ENCODE measurements at places on chromosomes 5 and 9.

- no peak for DNase-seq
These were observed 139.1 kb upstream of the ADRA1B start for GRCh38 chr5:159777049-159777660.

GRCh38 chr5:43268188-43268820 is 44.9 kb downstream of the HMGCS1 start:
- no peak for DNase-seq

DNA sequence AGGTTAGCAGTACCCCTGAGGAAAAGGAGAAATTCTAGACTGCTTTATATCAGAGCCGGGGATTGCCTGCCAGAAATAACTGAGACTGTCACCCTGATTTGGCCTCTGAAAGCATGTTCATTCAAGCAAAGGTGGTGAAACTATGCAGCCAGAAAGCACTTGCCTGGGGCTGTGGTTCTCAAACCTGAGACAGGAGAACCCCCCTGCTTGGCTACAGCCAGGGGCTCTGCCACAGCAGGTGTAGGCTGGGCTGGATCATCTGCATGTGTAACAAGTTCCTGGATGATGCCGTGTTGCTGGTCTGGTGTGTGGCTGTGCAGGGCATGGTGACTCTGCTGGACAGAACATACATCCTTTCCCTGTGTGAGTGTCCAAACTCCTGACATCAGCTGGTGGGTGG is 157.8 kb downstream of the NXNL2 start:
- DNase-seq: no peak

DNA sequence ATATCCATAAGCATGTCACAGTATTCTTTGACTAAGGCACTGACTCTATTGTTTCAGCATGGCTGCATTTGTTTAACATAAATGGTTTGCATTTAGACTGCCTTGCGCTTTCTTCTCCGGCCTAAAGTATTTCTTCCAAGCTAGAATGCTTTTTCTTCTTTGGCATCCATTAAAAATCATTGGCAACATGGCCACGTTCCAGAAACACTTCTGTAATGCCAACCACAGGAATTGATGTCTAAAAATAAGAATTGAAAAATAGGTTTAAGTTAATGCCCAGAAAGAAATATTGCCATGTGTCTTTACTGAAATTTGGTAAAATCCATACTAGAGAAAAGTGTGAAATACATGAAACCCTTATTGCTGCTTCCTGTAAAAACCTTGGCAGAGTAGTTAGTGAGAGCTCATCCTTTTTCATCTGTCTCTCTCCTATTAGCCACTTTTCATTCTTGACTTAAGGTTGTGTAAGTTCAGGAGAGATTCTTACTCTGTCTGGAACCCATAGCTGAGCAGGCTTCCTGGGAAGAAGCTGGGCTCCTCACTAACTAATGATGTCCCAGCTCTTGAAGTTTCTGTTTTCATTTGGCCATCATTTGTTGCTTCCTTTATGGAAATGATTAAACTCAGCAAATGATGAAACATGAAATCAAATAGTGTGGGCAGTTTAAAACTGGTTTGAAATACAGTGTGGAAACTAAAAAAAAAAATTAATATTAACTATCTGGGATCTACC is 58.2 kb upstream of the RPS23 start:
- DNase-seq: no peak

- DNase-seq: no peak
These were observed 839.3 kb upstream of the CTNND2 start for GRCh38 chr5:12743582-12743981.

- peak; percentile 81 for DNase-seq
These were observed 5.5 kb upstream of the DNAJC21 start for GRCh38 chr5:34923694-34924461.

- no peak for DNase-seq
These were observed 354.5 kb upstream of the FTMT start for GRCh38 chr5:121497176-121497575.

- no peak for DNase-seq
These were observed 36.9 kb upstream of the CDK20 start for GRCh38 chr9:88011005-88011766.

- no peak for DNase-seq
These were observed 14.6 kb downstream of the LCN9 start for GRCh38 chr9:135677641-135678168.

DNA sequence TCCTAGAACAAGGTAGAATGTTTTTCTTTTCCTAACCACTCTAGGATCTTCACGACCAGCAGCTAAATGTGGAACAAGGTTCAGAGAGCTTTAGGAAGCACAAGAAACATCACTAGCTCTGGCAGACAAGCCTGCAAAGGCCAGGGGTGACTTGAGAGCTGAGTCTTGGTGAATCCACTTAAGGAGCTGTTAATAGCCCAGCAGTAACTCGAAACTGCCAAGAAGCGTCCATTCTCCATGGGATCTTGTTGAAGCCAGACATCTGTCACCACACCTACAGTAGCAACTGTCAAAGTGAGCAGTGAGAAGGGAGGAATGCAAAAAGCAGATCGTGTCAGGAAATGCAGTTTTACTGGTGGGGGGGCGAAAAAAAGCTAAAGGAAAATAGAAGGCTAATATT is 87.2 kb downstream of the ATPSCKMT start:
- no peak for DNase-seq

- DNase-seq: no peak
These were observed 38.7 kb downstream of the CDC42SE2 start for GRCh38 chr5:131302506-131302905.

DNA sequence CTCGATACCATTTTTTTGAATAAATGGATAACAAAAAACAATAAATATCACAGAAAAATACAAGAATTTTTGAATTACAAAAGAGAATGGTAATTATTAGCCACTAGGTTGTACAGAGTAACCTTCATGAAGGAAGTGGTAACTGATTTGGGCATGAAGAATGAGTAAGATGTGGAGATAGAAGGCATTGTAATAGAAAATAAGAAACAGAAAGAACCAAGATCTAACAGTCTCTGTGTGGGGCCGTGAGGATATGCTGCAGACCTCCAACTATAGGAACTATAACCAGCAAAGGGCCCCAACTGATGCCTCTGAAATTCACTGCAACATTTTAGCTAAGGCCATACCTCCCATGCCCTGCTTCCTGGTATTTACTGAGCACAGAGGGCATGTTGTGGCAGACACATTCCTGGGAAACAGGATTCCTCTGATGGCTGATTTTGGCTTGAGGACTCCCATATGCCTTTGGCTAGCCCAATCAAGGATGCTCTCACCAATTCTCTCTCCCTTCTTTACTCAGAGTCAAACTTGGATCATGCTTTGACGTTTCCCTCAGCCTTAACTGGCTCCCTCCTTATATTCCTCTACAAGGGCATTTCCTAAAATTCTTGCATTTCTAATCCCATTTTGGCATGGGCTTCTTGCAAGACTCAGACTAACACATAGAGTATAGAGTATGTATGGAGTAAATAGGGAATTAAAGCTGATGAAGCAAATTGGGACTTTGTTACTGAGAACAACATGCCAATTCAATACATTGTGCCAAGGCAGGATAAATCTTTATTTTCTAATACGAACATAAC is 208.9 kb downstream of the PDE4D start:
- DNase-seq: no peak

GRCh38 chr9:130578865-130579737 is at the start of gene FUBP3:
Gene FUBP3 (plus strand): TSS chr9:130579577. CDS start chr9:130579681, 104 bp downstream.
- peak; percentile 97 for DNase-seq

- no peak for DNase-seq
These were observed 241.8 kb downstream of the FANCC start for GRCh38 chr9:95075700-95076099.

DNA sequence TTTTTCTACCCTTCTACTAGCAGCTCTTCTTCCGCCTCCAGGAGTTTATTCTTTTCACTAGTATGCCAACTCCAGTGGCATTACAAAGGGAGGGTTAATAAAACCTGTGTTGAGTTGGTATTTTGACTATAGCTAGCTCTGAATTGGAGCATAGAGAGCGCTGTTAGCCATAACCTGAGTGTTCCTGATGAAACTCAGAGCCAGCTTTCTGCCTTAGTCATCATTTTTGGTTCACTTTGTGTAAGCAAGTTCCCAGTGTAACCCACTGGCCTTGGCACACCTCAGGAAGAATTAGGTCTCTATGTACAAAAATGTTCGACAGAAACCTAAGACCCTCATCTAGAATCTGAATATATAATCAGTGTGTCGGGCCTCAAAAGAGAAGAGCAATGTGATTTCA is 238.9 kb downstream of the NR3C1 start:
- DNase-seq: no peak

- DNase-seq: no peak
These were observed 891 bp downstream of the IRX4 start for GRCh38 chr5:1881731-1882336.

DNA sequence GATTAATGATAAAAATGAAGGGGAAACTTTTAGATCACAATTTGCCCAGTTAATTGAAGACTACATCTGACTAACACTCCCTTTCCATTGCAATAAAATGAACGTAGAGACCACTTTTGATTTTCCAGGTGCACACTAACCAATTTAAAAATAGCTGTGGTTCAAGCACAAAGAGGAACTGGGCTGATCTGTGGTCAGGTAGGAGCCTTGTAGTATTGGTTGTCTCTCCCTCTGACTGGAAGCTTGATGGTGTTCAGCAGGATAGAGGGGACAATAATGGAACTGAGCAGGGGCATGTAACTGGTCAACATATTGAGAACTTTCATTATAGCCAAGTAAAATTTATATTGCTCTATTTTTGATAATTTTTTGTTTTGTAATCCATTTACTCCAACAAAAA is 886.8 kb upstream of the SEMA6A start:
- no peak for DNase-seq

- peak; percentile 63 for DNase-seq
These were observed 523 bp downstream of the EPB41L4B start for GRCh38 chr9:109320331-109320741.

GRCh38 chr5:64690417-64691151 is at the start of gene SHISAL2B:
Gene SHISAL2B (plus strand): TSS chr5:64690503. CDS start chr5:64690624, 121 bp downstream.
- no peak for DNase-seq

DNA sequence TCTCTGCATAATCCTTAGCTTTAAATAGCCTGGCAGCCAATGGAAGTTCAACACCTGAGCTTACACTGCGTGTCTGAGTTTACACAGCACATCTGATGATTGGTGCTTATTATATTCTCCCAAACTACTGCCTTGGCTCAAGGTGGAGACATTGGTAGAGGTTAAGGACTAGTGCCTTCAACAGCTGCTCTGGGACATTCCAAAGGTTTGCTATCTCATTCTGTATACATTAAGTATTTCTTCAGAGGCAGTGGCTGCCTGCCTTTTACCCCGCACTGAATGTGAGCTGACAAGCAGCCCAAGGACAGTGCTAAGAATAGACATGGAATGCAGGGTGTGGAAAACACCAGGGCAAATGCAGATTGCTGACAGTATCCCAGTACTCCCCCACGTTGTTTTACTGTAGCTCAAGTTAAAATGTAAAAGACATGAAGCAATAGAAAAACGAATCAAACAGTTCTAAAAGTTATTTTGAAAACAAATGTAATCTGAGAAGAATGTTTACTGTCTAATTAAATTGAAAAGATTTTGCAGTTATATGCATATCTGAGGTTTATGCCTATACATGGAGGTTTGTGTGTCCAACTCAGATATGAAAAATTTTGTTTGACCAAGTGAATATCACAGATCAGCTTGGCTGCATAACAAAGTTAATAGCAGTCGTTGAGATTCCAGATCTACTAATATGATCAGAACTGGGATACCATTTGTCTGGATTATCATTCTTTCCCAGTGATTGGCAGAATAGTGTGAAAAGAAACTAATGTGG is 1.8 kb downstream of the HSPB3 start:
- no peak for DNase-seq

GRCh38 chr9:22105005-22105722 is 96.1 kb upstream of the CDKN2B start:
- DNase-seq: no peak

- DNase-seq: no peak
These were observed 287.6 kb upstream of the ADRA1B start for GRCh38 chr5:159628703-159629102.

DNA sequence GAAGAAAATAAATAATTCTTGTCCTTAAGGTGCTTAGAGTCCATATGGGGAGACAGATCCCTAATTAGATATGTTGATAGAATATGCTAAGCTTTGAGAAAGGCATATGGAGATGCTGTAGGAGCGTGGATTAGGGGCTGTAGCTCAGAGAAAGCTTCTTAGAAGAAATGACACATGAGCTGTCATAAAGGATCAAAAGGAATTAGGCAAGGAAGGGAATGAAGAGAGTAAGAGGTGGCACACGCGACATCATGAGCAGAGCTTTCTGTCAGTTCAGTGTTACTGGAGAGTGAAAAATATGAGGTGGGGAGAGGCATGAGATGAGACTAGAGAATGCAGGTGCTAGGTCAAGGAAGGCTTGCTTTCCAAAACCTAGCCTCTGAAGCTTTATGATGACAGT is 118.6 kb downstream of the KIAA0825 start:
- DNase-seq: no peak

DNA sequence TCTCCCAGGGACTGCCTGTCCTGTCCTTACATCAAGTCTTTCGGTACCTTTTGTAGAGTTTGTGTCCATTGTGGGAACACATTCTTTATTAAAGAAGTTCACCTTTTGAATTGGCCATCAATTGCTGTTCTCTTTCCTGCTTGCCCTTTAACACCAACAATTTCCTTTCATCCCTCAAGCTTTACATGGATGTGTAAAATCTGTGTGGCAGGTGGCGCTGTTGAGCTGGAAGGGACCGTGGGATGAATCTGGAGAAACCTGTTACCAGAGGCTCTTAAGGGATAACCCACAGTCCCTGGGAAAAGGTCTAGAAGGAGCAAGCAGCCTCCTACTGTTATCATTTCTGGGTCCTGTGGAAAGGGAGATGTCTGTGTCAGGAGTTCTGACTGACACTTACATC is 7.9 kb upstream of the ZFP62 start:
- peak; percentile 89 for DNase-seq

DNA sequence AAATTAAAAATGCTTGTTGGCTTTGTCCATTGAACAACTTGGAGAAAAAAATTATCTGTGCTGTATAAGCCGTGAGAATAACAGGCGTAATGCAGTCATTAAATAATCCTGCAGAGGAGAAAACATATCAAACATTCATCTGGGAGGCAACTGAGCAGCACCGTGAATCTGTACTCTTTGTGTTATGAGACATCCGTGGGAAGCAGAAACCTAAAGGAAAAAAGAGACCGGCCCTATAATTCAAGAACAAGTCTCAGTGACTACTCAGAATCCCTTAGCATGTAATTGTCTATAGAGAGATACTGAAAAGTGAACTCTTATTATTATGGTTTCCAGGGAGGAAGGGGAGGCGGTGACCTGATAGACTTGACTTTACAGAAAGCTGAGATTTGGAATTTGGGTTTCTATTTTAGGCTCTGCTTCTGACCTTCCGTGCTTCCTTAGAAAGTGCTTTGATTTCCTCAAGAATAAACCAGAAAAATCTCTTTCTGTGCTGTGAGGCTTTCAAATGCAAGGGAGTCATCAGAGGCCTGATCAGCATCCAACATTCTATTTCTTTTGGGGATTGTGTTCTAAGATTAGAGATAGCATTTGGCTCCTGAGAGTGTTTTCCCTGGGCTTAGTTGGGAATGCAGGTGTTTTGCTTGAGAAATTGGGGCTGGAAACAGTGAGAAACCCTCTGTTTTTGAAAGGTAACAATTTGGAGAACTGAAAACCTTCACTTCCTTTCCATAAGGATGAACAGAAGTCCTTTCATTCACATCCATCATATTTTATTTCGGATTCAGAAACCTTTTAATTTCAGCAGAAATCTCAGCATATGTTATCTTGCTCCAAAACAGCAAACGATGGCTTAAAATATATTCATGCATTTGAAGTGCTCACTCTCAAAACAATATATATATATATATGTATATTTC is 296.7 kb downstream of the CSNK1G3 start:
- DNase-seq: no peak

- no peak for DNase-seq
These were observed 106.8 kb downstream of the DMRT2 start for GRCh38 chr9:1156794-1157550.

All from activated CD4-positive, alpha-beta T cell treated with anti-CD3 and anti-CD28 coated beads, Interleukin-2, amount 10 ng/mL, durations not matched to agents 24 days and 14 days (primary cell).